GM20000 (cell line): ENCODE measurements at places on chromosomes 3 and 15.

GRCh38 chr3:118098827-118099226 lies 935.8 kb downstream of the IGSF11 start:
- DNase-seq = no peak

DNA sequence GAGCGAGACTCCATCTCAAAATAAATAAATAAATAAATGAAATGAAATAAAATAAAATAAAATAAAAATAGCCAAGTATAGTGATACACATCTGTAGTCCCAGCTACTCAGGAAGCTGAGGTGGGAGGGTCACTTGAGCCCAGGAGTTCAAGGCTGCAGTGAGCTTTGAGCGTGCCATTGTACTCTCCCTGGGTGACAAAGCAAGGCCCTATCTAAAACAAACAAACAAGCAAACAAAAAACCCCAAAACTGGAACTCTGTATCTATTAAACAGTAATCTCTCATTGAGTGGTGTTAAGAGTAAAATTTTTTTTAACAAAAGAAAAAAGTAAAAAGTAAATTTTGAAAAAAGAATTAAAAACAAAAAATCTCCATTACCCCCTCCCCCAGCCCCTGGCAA lies 20.8 kb downstream of the EPM2AIP1 start:
- no peak for DNase-seq

GRCh38 chr3:10006048-10006761 lies 19.6 kb upstream of the EMC3 start:
- no peak for DNase-seq

GRCh38 chr3:123267821-123268220 lies 66.1 kb downstream of the SEC22A start:
- no peak for DNase-seq

GRCh38 chr15:30956216-30957124 lies 35.0 kb downstream of the MTMR10 start:
- DNase-seq = no peak

DNA sequence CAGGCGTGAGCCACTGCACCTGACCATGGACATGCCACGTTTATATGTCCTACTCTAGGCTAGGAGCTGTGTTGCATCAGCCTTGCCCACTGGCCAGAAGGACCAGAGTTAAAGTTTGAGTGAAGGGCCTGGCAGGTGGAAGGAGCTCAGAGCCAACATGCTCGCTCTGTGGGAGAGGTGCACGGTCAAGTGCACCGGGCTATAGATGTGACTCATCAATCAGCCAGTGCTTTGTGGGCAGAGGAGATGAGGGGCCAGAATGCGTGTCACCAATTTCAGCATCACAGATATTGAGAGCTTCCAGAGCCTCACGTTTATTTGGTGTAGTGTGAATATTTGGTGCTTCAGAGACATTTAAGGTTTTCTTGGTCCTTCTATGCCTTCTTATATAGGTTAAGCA lies 137.3 kb upstream of the KBTBD8 start:
- no peak for DNase-seq

DNA sequence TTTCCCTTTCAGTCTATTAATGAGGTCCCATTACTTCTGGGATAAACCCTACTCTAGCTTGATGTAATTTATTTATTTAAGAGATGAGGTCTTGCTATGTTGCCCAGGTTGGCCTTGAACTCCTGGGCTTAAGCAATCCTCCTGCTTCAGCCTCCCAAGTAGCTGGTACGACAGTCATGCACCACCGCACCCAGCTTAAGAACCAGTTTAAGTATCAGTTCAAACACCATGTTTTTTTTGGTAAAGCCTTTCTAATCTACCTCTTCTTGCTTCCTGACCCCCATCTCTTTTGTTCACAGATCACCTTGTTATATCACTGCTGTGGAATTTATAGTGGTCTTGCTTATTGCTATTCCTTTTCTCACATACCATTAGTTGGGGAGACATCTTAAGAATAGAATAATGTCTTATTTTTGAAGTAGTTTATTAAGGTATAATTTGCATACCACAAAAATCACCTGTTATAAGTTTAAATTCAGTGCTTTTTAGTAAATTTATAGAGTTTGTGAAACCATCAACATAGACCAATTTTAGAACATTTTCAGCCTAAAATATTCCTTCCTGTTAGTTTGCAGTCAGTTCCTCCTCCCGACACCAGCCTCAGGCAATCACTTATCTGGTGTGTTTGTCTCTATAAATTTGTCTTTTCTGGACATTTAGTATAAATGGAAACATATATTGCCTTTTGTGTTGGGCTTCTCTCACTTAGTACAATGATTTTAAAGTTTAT lies 257.9 kb downstream of the PDCD6IP start:
- no peak for DNase-seq

- no peak for DNase-seq
These were observed 6.7 kb upstream of the CSK start for GRCh38 chr15:74775132-74775562.

DNA sequence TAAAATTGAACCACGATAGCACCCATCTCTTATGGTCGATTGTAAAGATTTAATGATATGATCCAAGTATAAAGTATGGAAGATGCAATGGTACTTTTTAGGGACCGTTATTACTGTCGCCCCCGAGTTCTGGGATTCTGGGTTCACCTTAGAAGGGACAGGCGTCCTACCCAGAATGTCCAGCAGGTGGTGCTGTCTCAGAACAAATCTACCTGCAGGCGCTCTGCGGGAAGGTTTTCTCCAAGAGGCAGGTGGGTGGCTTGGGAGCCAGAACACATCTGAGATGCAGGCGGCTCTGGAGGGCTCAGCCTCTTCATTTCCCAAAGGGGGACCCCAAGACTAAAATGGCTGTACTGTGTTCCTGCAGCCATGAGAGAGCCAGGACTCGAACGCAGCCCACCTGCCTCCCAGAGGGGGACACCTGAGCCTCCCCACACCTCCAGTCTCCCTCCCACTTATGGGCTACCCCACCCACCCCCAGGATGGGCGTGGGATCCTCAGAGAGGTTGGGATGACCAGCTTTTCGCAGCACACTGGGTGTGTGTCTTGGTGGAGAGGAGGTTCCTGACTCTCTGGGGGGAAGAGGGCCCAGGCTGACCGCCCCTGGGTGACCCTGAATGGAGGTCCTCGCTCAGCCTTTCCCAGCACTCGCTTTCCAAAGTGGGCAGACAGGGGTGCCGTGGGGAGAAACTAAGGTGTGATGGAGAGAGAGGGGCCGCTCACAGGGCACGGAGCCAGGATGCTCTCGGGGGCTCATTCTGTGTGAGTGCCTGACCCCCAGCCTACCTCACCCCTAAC lies 28.1 kb upstream of the CORO2B start:
- peak; percentile 70 for DNase-seq

DNA sequence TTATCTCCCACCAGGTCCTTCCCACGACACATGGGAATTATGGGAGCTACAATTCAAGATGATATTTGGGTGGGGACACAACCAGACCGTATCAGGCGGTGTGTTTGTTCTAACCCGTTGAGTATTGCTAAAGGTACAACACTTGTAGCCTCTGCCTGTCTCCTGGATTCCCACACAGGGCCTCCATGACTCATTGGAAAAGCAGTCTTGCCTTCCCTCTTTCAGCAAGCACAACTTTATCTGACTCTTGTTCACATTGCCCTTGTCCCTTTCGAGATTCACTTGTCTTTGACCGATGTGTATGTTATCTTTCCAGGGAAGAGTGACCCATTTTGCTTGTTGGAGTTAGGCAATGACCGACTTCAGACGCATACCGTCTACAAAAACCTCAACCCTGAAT lies 152.3 kb downstream of the MCTP2 start:
- DNase-seq = no peak

DNA sequence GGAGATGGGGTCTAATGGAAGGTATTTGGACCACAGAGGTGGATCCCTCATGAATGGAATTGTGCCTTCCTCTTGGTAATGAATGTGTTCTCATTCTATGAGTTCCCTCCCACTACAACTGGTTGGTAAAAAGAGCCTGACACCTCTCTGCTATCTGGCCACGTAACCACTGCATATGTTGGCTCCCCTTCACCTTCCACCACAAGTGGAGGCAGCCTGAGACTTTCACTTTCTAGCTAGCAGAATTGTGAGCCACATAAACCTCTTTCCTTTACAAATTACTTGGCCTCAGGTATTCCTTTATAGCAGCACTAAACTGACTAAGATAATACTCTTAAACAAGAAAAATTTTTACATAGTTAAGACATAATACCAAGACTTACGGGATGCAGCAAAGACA lies 155.3 kb downstream of the NR1I2 start:
- peak; percentile 45 for DNase-seq

DNA sequence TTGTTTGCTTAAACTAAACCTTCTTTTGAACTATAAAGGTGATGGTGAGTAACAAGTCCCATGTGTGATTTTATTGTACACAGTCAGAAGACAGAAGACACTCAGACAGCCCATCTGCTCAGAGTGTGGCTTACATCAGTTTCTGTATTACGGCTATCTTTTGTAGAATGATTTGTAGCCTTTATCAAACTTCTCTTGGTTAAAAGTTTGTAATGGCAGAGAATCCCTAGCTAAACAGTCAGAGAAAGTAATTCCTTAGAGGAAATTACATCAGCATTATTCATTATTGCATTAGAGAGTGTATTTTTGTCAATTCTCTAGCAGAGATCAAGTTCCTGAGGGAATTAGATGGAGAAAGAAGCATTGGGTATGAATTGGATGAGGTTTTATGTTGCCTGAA lies 500.8 kb downstream of the CNTN4 start:
- no peak for DNase-seq

- no peak for DNase-seq
These were observed 300.7 kb downstream of the WDR72 start for GRCh38 chr15:53458736-53459135.

DNA sequence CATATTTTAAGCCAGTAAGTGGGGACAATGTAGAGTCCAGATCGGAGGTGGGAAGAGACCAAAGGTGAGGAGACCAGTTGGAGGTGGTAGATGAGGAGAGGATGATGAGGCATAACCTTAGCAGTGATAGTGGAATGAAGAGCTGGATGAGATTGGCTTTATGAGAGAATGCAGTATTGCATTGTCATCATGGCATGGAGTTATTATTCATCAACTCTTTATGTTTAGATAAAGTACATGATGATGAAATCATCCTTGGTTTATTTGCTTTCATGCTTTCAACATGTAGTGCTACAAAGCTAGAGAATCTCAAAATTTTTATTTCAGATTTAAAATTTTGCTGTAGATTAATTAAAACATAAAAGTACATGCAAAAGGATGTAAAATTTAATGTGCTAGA lies 64.0 kb downstream of the PPM1L start:
- DNase-seq = no peak

DNA sequence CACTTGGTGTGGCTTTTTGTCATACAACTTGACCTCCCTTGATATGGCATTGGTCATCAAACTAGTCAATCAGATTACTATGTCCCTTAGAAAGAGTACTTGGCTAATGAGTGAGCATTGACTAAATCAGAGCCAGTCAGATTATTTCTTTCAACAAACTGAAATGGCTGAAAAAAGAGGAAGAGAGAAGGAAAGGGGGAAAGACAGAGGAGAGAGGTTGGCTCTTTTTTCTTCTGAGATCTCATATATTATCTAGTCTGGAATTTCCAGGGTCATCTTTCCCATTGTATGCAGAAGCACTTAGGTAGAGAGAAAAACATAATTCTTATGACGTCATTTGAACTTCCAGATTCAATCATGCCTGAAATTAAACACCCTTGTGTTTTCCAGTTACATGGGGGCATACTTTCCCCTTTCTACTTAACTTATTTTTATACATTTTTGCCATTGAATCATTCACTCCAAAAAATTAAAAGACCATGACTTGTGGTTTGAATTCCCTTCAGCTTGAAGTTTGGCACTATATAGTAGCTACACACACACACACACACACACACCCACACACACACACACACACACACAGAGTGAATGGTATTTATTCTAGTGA lies 387.8 kb downstream of the LSAMP start:
- DNase-seq = no peak

- no peak for DNase-seq
These were observed 57.9 kb downstream of the RASGRF1 start for GRCh38 chr15:79032656-79033055.

DNA sequence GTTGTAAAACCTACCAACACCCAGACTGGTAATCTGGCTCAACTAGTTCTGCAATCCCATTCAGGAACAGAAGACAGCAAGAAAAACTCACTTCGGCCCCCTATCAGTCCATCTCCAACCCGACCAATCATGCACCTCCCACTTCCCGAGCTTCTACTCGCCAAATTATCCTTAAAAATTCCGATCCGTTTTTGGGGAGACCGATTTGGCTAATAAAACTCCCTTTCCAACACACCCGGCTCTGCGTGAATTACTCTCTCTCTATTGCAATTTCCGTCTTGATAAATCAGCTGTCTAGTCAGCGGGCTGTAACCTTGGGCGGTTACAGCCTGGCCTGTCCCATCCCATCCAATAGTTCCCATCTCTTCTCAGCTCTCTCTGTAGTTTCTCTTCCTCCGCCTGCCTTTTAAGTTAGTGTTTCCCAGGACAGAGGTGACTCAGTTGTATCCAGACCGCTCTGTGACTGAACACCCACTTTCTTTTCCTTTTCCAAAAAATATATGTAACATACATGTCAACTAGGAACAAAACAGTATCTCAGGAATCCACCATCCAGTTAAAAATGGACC lies 780 bp upstream of the ACAD9 start:
- peak; percentile 20 for DNase-seq

DNA sequence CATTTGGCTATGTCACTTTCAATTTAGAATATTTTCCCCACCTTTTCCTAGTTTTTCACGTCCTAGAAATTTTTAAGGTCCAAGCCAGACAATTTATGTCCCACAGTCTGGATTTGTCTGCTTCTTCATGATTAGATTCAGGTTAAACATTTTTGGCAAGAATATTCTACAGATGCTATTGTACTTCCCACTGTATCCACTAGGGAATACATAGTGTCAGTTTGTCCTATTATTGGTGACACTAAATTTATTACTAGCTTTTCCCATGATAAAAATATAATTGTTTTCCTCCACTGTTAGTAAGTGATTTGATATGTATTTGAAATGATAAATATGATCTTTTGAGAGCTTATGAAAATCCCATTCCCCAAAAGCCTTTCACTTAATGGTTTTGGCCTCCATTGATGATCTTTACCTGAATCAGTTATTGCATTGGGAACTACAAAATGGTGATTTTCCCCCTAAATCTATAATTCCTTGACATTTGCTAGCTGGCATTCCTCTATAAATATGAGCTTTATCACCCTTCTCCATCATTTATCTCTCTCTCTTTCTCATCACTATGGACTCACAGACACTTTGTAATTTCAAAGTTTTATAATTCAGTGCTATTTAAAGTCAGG lies 8.3 kb downstream of the ARL14 start:
- no peak for DNase-seq

GRCh38 chr3:46061887-46062286 lies 34.6 kb upstream of the XCR1 start:
- DNase-seq = no peak

DNA sequence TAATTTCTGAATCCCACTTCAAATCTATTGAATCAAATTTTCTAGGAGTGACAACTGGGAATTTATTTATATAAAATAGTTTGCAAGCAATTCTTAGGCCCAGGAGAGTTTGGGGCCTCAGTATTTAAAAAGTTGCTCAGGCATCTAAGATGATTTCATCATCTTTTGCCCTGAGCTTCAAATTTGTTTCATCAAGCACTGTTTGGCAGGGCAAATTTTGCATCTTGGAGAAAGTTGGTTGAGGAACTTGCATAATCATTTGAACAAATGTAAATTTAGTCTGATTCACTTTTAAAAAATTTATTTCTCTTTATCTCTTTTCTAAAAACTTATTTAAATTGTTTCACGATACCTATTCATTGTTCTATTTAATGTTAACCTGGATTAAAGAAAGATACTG lies 702.8 kb downstream of the SI start:
- no peak for DNase-seq
